Liver (tissue), 10 donors: ENCODE measurements at places on chromosomes 11 and 22.

DNA sequence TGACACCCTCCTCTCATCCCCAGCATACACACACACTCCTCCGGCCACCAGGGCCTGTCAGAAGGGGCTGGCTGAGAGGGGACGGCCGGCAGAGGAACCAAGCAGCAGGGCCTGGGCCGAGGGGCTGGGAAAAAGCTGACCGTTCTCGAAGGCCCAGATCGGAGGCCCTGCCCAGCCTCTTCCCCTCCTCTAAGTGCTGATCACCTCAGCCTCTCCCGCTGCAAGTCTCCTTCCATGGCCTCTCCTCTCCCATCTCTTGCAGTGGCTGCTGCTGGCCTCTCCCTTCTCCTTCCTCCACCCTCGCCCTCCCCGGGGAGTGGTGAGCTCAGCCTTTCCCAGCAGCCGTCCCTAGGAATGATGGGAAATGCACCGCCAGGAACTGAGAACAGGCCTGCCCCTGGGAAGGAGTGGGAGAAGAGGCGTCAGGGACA lies 39.6 kb downstream of the ARRB1 start:
- no peak for DNase-seq

- DNase-seq, result no peak
Observed at GRCh38 chr11:57942808-57943207, 80.9 kb upstream of the OR9Q1 start.

- no peak for DNase-seq
Observed at GRCh38 chr11:3022300-3022967, 30.3 kb upstream of the NAP1L4 start.

- DNase-seq, result no peak
Observed at GRCh38 chr11:19810852-19811251, 98.2 kb downstream of the NAV2 start.

GRCh38 chr11:115134926-115135325 lies 369.3 kb downstream of the CADM1 start:
- no peak for DNase-seq

GRCh38 chr11:108307751-108308150 lies 84.9 kb downstream of the ATM start:
- no peak for DNase-seq

- DNase-seq, result peak; percentile 56
Observed at GRCh38 chr22:31148953-31149627, 8.8 kb upstream of the PLA2G3 start.

GRCh38 chr11:63766531-63767235 lies 1.9 kb downstream of the ZFTA start:
- DNase-seq, result peak; percentile 36

DNA sequence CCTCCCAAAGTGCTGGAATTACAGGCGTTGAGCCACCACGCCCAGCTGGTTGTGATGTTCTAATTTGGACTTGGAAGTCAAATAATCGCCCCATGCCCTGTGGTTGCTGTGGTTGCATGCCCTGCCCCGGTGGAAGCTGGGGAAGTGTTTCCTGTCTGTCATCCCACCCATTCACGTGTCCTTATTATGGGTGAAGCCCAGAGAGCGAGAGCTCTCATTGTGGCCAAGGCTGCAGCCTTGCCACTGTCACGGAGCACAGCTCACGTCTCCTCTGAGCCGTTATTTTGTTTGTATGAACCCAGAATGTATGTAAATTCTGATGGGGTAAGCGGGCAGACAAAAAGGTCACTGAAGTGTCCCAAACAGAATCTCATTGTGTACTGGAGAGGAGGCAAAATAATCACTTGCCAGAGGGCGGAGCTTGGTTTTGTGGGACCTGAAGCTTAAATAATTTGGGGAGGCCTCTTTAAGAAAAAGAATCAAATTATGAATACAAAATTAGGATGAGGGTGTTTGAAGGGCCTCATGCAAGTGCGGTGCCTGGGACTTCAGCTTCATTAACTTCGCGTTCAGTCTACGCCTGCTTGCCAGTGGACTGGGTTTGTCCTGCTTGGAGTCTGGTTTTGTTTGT lies 25.8 kb upstream of the TREH start:
- no peak for DNase-seq

GRCh38 chr11:76854709-76855108 lies 6.0 kb upstream of the ACER3 start:
- DNase-seq, result no peak

DNA sequence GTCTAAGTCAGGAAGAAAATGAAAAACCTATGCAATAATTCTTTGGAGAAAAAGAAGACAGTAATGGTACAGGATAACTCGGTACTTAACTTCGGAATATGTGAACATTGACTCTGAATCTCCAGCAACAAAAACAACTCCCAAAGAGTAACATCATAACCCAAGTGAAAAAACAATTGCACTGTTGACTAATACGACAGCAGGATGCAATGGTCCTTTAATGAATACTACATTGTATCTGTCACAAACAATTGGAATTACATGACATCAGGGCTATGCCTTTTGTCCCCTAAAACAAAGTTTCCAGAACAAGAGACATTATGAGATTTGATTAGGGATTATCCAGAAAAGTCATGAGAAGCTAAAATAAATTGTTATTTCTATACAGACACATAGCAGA lies 1065.9 kb downstream of the LRRC4C start:
- no peak for DNase-seq

DNA sequence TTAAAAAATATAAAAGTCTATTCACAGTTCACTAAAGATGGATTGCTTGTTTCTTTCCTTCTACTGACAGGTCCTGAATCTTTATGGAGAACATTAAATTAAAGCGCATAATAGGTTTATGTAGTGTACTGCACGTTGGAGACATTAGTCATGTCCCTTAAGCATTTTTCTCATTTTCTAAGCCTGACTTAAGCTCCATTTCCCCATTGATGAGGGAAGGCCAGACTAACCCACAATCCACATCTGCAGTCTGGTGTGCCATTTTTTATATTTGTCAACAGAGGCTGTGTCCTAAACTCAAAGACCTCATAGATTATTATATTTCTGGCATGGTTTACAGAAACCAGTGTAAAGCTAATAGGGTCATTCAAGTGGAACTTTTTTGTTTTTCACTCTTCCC lies 39.9 kb downstream of the CADM1 start:
- DNase-seq, result no peak

- DNase-seq, result no peak
Observed at GRCh38 chr22:26576026-26576680, 13.8 kb downstream of the TPST2 start.

- DNase-seq, result no peak
Observed at GRCh38 chr22:46052801-46053562, 76.0 kb upstream of the WNT7B start.

- peak; percentile 78 for DNase-seq
Observed at GRCh38 chr22:39545386-39546365, 13.1 kb upstream of the RPS19BP1 start.

DNA sequence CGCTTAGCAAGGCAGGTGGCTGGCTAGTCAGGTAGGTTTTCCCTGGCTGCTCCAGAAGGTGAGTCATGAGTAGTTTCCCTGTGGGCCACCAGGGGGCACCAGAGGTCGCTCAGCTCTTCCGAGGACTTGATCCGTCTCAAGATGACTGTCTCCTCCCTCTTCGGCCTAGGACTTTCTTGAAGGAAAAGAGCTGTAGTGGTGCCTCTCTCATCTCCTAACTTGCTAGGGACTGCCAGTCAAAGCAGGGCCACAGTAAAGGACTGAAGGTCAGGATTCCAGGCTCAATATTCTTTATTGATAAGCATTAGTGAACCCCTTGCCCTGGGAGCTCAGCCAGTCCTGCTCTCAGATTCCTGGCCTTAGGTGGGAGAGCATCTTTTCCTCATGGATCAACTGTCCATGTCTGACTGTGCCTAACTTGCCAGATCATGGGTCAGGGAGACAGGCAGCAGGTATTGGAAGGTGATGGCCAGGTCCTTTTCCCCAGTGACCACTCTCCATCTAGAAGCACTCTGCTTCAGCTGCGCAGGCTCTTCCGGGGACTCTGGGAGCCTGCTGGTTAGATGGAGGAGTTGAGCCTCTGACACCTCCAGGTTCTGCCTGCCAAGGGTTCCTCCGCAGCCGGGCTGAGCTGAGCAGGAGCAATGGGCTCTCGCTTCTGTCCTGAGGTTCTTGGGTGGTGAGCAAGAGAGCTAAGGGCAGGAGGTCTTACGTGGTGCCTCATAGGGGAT lies 1.9 kb downstream of the POLD4 start:
- peak; percentile 76 for DNase-seq

- no peak for DNase-seq
Observed at GRCh38 chr11:36409152-36409816, 100.8 kb downstream of the TRAF6 start.

GRCh38 chr22:42673898-42674401 lies 24.8 kb upstream of the CYB5R3 start:
- DNase-seq, result no peak

GRCh38 chr22:49833340-49834007 lies 5.8 kb upstream of the BRD1 start:
- no peak for DNase-seq

DNA sequence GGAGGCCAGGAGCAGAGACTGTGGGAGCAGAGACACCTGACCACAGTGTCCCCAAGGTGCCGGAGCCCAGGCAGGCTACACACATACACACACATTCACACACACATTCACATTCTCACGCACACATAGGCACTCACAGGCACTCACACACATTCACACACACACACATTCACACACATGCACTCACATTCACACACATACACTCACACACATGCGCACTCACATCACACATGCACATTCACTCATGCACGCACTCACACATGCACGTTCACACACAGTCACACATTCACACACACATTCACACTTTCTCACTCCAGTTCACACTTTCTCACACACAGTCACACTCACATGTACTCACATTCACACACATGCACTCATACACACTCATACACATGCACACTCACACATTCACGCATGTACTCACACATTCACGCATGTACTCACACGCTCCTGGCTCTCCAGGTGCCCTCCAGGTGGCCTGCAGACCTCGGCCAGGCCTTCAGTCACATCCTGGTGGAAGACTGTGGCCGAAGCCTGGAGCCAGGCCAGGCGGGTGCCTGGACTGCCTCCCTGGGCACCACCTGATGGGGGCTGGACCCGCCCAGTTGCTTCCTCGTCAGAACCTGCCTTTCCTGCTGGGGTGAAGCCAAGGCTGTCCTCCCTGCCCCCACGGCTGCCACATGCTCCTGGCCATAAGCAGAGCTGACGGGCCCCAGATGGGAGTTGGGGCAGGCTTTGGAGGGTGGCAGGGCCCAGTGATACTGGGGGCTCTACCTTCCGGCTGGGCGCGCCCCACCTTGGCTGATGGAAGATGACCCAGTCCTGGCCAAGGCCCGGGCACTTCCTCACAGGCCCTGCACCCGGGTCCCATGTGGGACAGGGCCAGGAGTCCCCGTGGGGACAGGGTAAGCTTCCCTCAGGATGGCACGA lies 89.5 kb downstream of the WNT7B start:
- no peak for DNase-seq

GRCh38 chr22:47218671-47219070 lies 456.2 kb downstream of the TBC1D22A start:
- DNase-seq, result peak; percentile 19

- DNase-seq, result peak; percentile 4
Observed at GRCh38 chr11:116173506-116173905, 599.3 kb downstream of the BUD13 start.

GRCh38 chr11:19730373-19730772 lies 17.7 kb downstream of the NAV2 start:
- no peak for DNase-seq

GRCh38 chr22:21567456-21568346 lies at the start of gene UBE2L3:
Gene UBE2L3 (plus strand): TSS chr22:21567714. CDS start chr22:21567745, 31 bp downstream.
- peak; percentile 88 for DNase-seq

DNA sequence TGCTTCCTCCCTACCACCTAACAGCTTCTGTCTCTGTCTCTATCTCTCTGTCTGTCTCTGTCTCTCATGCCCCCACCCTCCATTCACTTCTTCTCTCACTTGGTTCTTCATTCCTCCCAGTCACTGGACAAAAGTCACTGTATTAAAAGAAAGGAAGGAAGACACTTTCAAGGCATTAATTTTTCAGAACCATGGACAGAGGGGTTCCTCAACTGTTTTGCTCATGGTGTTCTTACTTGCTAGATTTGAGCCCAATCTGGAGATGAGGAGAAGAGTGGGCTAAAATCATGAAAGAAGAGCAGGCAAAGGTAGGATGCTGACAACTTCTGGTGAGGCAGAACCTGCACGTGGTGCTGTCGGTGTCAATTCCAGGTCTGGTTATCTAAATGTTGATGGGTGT lies 116.7 kb upstream of the LARGE1 start:
- DNase-seq, result no peak

- DNase-seq, result no peak
Observed at GRCh38 chr22:28075358-28075981, 156.4 kb upstream of the PITPNB start.

DNA sequence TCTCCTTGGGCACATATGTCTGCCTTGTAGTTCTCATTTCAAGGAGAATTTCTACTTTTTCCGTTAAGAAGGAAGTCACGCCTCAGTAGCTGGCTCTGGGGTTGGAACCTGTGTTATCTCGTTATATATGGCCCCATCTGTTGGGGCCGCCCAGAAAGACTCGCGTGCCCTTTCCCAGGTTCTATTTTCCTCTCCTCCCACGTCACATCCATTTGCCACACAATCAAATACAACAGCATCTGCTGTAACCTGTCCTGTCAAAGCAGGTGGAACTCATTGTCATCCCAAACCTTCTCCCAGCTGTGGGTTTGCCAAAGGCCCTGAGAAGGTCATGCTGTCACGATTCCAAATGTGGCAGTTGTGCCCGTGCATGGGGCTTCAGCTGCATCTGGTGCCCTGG lies 213.1 kb upstream of the ZBED5 start:
- DNase-seq, result no peak

GRCh38 chr11:95688501-95689222 lies 100.9 kb downstream of the FAM76B start:
- no peak for DNase-seq

GRCh38 chr11:46363455-46364005 lies 16.3 kb downstream of the DGKZ start:
- no peak for DNase-seq

GRCh38 chr11:1772270-1773130 lies 8.8 kb upstream of the CTSD start:
- peak; percentile 77 for DNase-seq

- DNase-seq, result no peak
Observed at GRCh38 chr11:46345881-46346484, 1.3 kb upstream of the DGKZ start.

DNA sequence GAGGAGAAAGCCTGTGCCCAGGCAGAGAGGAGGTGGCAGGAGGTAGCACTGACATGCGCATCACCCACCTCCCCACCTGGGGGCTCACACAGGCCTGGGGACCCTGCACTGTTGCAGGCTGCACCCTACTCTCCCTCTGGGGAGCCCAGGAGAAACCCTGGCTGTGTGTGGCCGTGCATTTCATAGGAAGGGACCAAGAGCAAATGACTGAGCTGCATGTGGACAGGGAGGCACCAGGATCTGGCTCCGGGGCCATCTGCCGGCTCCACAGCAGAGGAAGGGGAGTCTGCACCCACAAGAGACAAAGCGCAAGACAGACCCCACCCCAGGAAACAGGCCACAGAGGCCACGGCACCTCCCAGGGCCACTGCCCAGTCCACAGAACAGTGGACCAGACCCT lies 22.7 kb downstream of the BID start:
- DNase-seq, result no peak

- peak; percentile 52 for DNase-seq
Observed at GRCh38 chr22:27825174-27825573, 23.6 kb upstream of the MN1 start.
